GDM1 (cell line): ENCODE measurements at places on chromosomes 4 and X.
A peak's percentile ranks its signal among the peaks of the same experiment; 100 is the strongest.

- DNase-seq: no peak
Measured at GRCh38 chrX:151359931-151360871, 36.8 kb upstream of the VMA21 start.

GRCh38 chr4:123870216-123870876, 473.8 kb downstream of the SPRY1 start:
- no peak for DNase-seq

GRCh38 chrX:153719238-153719637, 4.9 kb downstream of the BCAP31 start:
- DNase-seq: no peak

GRCh38 chr4:146212781-146213180, 1.6 kb upstream of the REELD1 start:
- no peak for DNase-seq

DNA sequence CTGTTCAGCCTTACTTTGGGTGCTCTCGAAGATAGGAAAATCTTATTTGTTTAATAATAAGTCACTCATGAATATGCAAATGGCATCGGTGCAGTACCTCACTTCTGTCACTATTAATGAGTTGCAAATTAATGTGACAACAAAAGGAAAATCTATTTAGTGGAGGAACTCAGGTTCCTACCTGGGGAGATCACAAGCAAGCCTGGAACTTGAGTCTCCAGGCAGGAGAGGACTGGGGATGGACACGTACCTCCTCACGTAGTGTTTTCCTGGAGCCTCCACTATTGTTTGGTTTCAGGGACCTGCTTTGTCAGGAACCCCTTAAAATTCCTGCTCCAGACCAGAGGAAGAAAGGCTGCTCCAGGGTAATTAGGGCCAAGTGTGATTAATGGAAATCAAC, 82.1 kb downstream of the BCOR start:
- DNase-seq: no peak

GRCh38 chr4:103425406-103425805, 227.3 kb upstream of the CENPE start:
- no peak for DNase-seq

DNA sequence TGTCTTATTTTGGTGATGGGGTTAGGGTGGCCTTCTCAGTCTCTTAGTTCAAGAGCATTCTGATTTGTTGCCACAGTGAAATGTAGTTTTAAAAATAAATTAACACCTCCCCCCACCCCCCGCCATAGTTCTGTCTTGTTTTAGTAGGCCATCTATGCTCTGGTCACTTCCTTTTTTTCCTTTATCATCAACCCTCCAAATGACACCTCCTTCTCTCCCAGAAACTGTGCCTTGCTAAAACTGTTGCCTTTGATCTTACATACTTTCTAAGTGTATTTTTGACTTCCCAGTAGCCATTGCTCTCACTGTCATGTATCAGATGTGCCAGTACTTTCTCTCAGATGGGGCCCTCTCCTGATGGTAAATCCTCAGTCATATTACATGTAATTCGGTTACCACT, 14.5 kb upstream of the NDUFC1 start:
- no peak for DNase-seq

DNA sequence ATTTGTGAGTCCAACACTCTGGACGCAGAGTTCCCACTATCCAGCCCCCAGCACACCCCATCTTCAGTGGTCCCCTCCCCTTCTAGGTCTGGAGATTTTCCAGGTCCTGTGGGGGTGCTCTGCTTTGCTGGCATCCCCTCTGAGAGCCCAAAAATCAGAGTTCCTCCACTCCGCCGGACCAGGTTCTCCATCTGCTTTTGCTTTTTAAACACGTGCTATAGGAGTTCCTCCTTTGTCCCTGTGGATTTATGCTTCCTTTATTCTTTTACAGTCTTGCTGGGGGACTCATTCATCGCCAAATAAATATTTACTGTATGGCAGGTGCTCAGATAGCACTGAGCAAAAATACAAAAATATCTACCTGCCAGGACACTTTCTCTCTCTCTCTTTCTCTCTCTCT, 324.7 kb downstream of the STK32B start:
- no peak for DNase-seq

- no peak for DNase-seq
Measured at GRCh38 chr4:41069257-41069656, 145.1 kb downstream of the APBB2 start.

GRCh38 chr4:70678383-70678999, 9.8 kb upstream of the UTP3 start:
- DNase-seq: no peak

- DNase-seq: no peak
Measured at GRCh38 chr4:38099908-38100407, 139.8 kb downstream of the PTTG2 start.

DNA sequence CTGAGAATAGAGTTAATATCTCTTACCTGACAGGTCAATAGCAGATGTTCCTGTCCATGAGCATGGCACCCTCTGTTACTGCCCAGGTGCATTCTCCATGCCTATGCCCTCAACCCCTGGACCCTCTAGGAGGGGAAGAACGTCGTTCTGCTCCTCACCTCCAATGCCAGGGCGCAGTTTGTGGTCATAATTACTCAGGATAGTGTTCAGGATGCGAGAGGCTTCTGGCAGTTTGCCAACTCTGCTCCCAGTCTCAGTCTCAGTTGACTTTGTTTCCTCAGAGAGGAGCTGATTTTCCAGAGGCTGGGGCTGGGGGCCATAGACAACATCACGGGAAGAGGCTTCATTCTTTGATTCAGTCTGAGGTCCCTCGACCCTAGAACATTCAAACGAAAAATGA, 4.4 kb downstream of the GABRE start:
- DNase-seq: no peak

- no peak for DNase-seq
Measured at GRCh38 chr4:2619459-2619858, 83.0 kb downstream of the FAM193A start.

DNA sequence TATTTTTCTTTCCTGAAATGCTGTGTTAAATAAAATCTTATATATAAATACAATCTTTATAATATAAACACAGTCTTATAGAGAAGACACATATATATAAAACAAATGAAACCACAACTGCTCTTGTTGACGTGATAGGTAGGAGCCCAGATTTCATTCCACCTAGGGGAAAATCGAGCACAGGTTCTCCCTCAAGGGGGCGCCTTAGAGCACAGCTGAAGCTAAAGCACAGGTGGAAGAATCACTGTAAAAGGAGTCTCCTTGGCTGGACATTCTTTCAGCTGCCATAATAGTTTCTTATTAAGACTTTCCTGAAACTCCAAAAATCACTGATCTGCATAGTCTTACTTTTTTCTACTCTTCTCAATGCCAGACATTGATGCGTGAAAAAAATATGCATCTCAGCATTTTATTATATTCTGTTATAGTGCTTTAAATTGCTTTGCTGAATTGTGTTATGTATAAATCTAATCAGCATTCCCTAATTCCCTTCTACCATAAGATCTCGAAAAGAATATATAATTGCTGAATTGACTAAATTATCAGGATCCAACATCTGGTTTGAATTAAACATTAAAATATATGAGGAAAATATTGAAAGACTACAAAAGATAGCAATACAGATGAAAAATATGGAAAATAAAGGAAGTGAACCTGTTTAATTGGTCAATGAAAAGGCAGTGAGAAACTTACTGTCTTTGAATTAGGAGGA, 25.5 kb upstream of the RXFP1 start:
- DNase-seq: no peak

GRCh38 chr4:159232465-159233106, 129.7 kb downstream of the RAPGEF2 start:
- no peak for DNase-seq

DNA sequence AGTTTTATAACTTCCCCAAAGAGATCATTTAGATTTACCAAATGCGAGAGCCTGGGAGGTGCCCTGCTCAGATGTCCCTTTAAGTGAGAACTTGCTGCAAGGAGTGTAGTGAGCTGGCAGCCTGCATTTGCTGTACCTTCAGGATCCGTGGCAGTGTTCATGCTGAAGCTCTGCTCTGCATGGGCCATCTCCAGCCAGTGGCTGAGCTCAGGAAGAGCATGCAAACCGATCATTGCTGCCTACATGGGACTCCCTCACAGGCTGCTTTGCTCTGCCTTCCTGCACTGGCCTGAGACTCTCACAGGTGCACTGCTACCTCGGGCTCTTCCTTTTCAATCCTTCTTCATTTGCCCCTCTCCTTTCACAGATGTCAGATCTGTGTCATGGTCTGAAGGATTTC, 152.0 kb upstream of the SFRP2 start:
- DNase-seq: no peak

DNA sequence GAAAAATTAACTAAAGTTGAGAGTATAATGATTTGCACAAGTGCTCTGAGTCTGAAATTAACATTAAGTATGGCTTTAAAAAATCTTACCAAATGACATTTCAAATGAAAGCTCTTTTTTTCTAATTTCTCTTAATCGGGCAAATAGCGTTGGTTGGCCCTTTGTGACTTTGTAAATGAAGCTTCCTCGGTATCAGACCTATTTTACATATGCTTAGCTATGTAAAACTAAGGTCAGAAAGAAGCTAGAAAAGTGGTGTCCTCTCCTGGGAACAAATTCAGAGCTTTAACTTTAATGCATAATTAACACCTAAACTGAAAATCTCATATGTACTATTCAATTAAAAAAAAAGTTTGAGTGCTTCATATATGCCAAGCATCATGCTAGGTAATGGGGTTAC, 62.7 kb downstream of the N4BP2 start:
- no peak for DNase-seq

DNA sequence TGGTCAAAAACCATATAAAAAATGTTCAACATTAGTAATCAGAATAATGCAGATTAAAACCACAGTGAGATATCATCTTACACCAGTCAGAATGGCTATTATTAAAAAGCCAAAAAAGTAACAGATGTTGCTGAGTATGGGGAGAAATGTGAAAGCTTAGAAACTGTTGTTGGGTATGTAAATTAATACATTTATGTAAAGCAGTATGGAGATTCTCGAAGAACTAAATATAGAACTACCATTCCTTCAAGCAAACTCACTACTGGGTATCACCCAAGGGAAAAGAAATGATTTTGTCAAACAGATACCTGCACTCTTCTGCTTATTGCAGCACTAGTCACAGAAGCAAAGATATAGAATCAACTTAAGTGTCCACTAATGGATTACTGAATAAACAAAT, 576.4 kb upstream of the EPHA5 start:
- no peak for DNase-seq

DNA sequence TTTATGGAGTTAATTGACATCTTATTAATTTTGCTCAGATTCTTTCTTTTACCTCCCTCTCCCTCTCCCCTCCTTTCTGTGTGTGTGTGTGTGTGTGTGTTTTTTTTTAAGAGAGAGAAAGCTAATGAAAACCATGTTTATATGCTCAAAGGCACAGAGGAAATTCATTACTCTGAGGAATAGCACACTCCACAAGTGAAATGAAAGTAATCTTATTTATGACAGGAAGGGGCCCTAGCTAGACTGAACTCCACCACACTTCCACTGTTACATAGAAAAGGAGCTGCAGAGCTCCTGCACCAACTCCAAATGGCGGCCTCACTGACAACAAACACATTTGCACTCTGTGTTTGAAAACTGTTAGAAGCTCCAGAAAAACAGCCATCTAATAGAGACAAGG, 150.6 kb downstream of the RASL11B start:
- DNase-seq: peak; percentile 55

DNA sequence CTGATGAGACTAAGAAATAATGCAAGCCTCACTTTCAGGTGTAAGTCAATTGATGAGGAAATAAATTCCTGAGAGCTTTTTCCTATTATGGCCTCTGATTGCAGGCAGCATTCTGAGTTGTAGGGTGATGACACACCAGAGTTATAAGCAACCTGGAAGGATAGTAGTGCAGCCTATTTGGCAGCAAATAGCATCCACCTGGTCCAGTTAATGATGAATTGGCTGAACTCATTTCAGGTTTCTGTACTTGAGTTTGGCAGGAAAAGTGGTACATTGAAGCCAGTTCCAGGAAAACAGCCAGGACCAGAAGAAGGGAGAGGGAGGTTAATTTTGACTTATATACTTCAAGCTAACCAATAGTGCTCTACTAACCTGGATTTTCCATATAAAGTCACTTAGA, 316.8 kb downstream of the NAF1 start:
- DNase-seq: no peak

DNA sequence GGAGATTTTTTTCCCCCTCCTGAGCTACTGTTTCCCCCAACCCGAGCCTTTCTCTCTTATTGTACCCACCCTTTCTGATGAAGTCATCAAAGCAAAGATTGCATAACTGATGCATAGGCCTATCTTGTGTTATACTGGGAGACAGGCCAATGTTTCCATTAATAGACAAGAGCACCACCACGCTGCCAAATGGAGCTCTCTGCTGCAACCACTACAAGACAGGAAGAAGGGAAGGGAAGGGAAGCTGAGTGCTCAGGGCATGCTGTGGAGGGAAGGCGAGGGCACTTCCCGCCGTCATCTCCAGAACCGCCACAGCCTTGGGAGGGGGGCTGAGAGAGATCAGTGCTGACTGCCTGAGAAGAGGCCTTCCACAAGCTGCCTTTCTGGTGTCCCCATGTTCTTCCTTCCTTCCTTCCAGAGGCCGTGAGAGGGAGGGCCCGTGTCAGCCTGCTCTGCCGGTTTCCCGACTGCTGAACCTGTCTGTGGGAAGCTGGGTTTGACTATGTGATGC, 75.0 kb downstream of the MGST2 start:
- DNase-seq: no peak

DNA sequence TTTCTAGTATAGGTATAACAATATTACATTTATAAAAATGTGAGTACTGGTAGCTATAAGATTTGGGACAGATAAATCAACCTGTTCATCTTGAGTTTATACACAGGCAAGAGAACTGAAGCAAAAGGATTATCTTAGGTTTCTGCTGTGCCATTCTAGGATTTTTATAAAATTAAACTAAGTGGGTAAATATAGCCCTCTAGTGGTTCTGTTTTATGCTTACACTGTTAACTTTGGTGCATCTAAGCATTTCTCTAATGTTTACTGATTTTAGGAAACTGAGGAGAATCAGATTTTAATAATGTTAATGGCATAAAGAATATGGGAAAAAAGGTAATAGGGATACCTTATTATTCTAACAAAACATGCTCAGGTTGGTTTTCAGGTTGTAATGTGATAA, 1.1 kb upstream of the RRH start:
- no peak for DNase-seq

DNA sequence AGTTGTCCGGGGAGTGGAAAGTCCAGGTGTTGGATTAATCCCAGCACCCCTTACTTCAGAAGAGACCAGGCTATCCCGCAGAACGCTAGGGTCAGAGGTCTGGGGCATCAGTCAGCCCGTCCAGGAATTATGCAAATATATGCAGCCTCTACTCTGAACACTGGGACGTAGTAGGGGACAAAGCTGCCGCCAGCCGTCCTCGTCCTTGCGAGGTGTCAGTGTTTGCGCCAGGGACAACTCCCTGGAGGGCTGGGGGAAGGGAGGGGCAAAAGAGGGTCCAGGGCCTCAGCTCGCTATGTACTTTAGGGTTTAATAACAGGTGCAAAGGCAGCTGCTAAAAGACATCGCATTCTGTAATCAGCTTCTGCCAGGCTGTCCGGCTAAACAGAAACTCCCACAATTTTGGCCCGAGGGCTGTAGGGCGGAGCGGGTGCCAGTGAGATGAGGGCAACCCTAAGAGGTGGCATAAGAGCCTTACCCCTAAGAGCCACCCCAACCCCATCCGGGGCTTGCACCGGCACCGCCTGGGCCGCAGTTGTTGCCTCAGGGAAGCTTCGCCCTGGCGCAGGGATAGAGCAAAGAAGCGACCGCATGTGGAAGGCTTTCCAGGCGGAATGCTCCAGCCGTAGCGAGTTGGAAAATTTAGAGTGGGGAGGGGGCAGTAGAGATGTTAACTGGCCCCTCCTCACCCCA, 8.4 kb downstream of the HAND2 start:
- no peak for DNase-seq
